Cerebellum (tissue), 4 donors: ENCODE measurements at places on chromosomes 7 and 10.

- no peak for DNase-seq
Measured at GRCh38 chr7:139893999-139894398, 64.9 kb downstream of the TBXAS1 start.

GRCh38 chr7:137591421-137591837 lies 247.9 kb upstream of the PTN start:
- no peak for DNase-seq

GRCh38 chr7:14115701-14116100 lies 126.2 kb upstream of the ETV1 start:
- no peak for DNase-seq

GRCh38 chr7:23471106-23471859 lies 992 bp upstream of the IGF2BP3 start:
- DNase-seq = no peak

GRCh38 chr7:77239471-77239870 lies 39.9 kb upstream of the FGL2 start:
- no peak for DNase-seq

GRCh38 chr7:2709553-2710285 lies 21.7 kb downstream of the AMZ1 start:
- peak; percentile 80 for DNase-seq

DNA sequence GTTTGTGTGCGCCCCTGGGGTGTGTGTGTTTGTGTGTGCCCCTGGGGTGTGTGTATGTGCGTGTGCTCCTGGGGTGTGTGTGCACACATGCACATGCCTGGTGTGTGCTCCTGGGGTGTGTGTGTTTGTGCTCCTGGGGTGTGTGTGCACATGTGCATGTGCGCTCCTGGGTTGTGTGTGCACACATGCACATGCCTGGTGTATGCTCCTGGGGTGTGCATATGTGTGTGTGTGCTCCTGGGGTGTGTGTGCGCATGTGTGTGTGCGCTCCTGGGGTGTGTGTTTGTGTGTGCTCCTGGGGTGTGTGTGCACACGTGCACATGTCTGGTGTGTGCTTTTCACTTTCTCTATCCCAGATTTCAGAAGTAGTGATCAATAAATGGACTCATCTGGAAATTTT lies 321.0 kb downstream of the WDR37 start:
- DNase-seq = no peak

GRCh38 chr7:71937840-71938371 lies 474.2 kb downstream of the CALN1 start:
- no peak for DNase-seq

DNA sequence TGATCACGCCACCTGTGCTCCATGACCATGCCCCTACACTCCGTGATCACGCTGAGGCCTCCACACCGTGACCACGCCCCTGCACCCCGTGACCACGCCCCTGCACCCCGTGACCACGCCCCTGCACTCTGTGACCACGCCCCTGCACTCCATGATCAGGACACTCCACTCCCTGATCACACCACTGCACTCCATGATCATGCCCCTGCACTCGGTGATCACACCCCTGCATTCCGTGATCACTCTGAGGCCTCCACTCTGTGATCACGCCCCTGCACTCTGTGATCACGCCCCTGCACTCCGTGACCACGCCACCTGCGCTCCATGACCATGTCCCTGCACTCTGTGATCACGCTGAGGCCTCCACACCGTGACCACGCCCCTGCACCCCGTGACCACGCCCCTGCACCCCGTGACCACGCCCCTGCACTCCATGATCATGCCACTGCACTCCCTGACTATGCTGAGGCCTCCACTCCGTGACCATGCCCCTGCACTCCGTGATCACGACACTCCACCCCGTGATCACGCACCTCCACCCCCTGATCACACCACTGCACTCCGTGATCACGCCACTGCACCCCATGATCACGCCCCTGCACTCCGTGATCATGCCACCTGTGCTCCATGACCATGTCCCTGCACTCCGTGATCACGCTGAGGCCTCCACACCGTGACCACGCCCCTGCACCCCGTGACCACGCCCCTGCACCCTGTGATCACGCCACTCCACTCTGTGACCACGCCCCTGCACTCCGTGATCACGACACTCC lies 27.7 kb downstream of the STK32C start:
- no peak for DNase-seq

GRCh38 chr7:147363101-147363500 lies 1227.5 kb upstream of the C7orf33 start:
- no peak for DNase-seq

GRCh38 chr7:28411876-28412662 lies at the start of gene CREB5:
Gene CREB5, plus strand, starts transcription at chr7:28412518. Its CDS starts 397 bp downstream, at chr7:28412915.
- DNase-seq = no peak
